ENCODE measurements at places on chromosomes 6 and 20. TPM values are rescaled to one million over a fixed set of nuclear protein-coding genes. Genes with fewer than 3 reads are reported as not detected.

GRCh38 chr6:142008016-142008735 is 124.5 kb upstream of the GJE1 start:
- no peaks in the 10 kb centered on the region for H3K36me3 ChIP-seq
- H3K4me1 ChIP-seq = no peaks in the 10 kb centered on the region
- no peaks in the 10 kb centered on the region for H3K27me3 ChIP-seq
- no peak for DNase-seq

METTL24 gene
- 0.24 TPM for total RNA-seq

OR2H2 gene
- not detected for total RNA-seq

DNA sequence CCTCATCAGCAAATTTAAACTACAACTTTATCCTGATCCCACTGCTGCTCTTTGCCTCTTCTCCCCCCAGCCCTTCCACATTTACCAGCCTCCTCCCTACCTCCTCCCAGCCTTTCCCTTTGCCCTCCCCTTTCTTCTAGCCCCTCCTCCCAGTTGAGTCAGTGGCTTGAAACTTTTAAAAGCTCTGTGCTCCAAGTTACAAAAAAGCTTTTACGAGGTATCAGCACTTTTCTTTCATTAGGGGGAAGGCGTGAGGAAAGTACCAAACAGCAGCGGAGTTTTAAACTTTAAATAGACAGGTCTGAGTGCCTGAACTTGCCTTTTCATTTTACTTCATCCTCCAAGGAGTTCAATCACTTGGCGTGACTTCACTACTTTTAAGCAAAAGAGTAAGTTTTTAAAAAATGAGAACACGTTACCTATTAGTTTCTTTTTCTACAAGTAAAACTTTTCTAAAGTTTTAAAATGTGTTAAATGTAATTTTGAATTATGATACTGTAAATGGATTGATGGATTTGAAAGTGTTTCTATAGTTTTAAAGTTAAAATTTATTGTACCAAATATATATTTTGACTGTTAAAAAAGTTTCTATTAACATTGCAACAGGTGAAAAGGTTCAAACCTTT is at the start of gene GJA1:
Gene GJA1, plus strand, starts transcription at position 203 of the 626 bp plus-strand sequence. CDS start 11,202 bp downstream, outside the sequence.
- peaks cover 12% of the 10 kb centered on the region for H3K4me1 ChIP-seq
- H3K4me3 ChIP-seq = no peak within 1 kb of the TSS
- H3K36me3 ChIP-seq = no peaks in the 10 kb centered on the region
- H3K27ac ChIP-seq = no peak within 1 kb of the TSS
- peaks cover 17% of the 10 kb centered on the region for H3K27me3 ChIP-seq

DNA sequence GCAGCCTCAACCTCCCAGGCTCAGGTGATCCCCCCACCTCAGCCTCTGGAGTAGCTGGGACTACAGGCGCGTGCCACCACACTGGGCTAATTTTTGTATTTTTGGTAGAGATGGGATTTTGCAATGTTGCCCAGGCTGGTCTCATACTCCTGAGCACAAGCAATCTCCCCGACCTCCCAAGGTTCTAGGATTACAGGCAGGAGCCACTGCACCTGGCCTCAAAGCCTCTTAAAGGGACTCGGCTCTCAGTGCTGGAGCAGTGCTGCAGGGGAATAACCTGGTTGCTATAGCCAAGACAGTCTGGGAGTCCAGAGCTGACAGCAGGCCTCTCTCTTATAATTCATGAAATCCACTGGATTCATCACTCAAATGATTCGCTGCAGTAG is 17.0 kb downstream of the GHRH start:
- DNase-seq = no peak
- no peak overlapping the region for H3K27ac ChIP-seq
- no peak overlapping the region for H3K4me3 ChIP-seq
- H3K36me3 ChIP-seq = peaks cover 42% of the 10 kb centered on the region
- H3K4me1 ChIP-seq = no peaks in the 10 kb centered on the region
- no peaks in the 10 kb centered on the region for H3K27me3 ChIP-seq

MATN4 gene
- not detected for total RNA-seq

POLH gene
- total RNA-seq = 7.8 TPM

- no peak overlapping the region for H3K4me3 ChIP-seq
- no peak overlapping the region for H3K27ac ChIP-seq
- no peak for DNase-seq
- peaks cover 47% of the 10 kb centered on the region for H3K4me1 ChIP-seq
Measured at GRCh38 chr6:33078919-33079521, 3.2 kb downstream of the HLA-DPB1 start.

GRCh38 chr6:35016502-35017321 is 124.4 kb downstream of the TCP11 start:
- H3K27ac ChIP-seq = no peak overlapping the region
- no peak for DNase-seq
- no peak overlapping the region for H3K4me3 ChIP-seq
- peaks cover 19% of the 10 kb centered on the region for H3K36me3 ChIP-seq
- no peaks in the 10 kb centered on the region for H3K4me1 ChIP-seq
- H3K27me3 ChIP-seq = no peaks in the 10 kb centered on the region

DNA sequence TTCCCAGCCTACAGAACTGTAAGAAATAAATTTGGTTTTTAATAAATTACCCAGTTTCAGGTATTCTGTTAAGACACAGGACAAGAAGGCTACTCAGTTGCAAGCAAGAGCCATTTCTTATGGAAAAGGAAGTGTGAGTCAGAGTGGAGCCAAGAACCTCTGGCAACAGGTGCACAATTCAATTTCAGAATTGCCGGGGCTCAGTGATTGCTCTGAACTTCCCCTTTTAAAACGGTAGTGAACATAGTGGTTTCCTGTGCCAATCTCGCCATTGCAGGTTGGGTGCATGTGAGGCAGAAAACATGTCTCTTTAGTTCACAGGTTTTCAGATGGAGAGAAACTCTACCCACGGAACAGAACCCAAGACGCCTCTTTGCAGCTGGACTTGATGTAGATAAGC is 16.4 kb downstream of the PIGT start:
- peak; percentile 40 for DNase-seq
- H3K27ac ChIP-seq = peak overlapping the region; percentile 58
- peaks cover 26% of the 10 kb centered on the region for H3K4me1 ChIP-seq
- H3K36me3 ChIP-seq = peaks cover 3% of the 10 kb centered on the region
- no peak overlapping the region for H3K4me3 ChIP-seq

GRCh38 chr20:41177636-41178035 is 40.3 kb downstream of the PLCG1 start:
- H3K4me1 ChIP-seq = no peaks in the 10 kb centered on the region
- no peak overlapping the region for H3K4me3 ChIP-seq
- H3K27me3 ChIP-seq = no peaks in the 10 kb centered on the region

- no peak for DNase-seq
- H3K27me3 ChIP-seq = no peaks in the 10 kb centered on the region
- H3K4me1 ChIP-seq = no peaks in the 10 kb centered on the region
- H3K4me3 ChIP-seq = no peak overlapping the region
- no peaks in the 10 kb centered on the region for H3K36me3 ChIP-seq
- no peak overlapping the region for H3K27ac ChIP-seq
Measured at GRCh38 chr20:21259346-21259745, 43.8 kb upstream of the XRN2 start.

DNA sequence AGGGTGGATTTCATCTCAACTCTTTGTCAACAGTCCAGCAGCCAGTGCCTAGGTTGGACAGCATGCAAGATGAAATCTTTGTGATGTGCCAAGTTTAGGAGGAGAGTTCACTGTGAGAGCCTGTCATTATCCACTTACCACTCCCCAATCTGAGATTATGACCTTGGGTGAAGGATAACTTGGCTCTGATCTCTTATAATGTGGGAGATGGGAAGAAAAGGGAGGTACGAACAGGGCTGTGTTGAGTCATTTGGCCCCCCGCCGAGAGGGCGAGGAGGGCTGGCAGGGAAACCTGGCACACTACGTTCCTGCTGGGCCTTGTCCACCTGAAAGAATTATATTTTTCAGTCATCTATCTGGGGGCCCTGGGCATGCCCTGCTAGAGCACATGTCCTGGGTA is 35.8 kb downstream of the LAMA4 start:
- no peak overlapping the region for H3K4me3 ChIP-seq
- no peaks in the 10 kb centered on the region for H3K4me1 ChIP-seq
- no peaks in the 10 kb centered on the region for H3K36me3 ChIP-seq
- no peak overlapping the region for H3K27ac ChIP-seq
- no peak for DNase-seq

DNA sequence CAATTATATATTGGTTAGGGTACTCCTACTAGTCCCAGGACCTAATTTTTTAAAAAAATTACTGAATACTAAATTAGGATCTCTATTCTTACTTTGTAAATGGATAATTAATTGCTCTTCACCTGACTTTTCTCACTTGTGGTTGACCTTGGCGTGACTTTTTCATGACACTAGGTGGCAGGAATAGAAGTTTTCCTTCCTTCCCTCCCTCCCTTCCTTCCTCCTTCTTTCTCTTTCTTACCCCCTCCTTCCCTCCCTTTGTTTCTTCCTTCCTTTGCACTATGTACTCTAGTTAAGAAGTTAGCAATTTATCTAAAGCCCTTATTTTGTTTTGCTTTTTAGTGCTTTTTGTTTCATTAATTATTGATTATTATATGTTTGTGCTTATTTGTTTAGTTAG is 20.4 kb upstream of the HBS1L start:
- no peaks in the 10 kb centered on the region for H3K4me1 ChIP-seq
- H3K36me3 ChIP-seq = no peaks in the 10 kb centered on the region
- no peak for DNase-seq
- no peaks in the 10 kb centered on the region for H3K27me3 ChIP-seq

GRCh38 chr6:11277275-11278206 is 45.1 kb upstream of the NEDD9 start:
- H3K4me1 ChIP-seq = peaks cover 18% of the 10 kb centered on the region
- no peak for DNase-seq
- no peaks in the 10 kb centered on the region for H3K27me3 ChIP-seq

DNA sequence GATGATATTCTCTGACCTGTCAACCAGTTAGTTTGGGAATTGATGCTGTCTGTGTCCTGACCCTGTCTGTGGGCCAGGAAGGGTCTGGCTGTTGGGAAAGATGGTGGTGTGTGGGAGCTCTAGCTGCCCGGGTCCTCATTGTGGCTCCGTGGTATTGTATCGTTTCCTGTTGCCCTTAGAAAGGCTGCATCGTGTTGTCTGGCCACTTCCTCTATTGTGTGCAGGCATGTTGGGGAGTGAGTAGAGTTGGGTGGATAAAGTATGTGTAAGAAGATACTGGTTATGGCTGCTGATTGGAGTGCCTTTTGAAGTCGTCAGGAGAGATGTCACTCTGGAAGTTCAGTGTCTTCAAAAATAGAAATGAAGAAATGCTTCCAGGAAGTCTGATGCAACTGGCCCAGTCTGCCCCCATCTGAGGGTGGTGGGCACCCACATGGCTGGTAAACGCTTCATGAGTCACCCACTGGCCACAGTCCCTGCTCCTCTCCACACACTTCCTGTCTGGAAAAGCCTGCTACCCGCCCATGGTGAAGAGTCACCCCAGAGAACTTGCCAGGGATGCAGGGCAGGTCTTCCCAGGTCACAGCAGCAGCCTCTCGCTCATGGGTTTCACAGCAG is 27.9 kb downstream of the PPARD start:
- H3K36me3 ChIP-seq = no peaks in the 10 kb centered on the region
- peak; percentile 42 for DNase-seq
- no peak overlapping the region for H3K4me3 ChIP-seq
- H3K27me3 ChIP-seq = no peaks in the 10 kb centered on the region

GRCh38 chr6:29490552-29490951 is 2.8 kb upstream of the MAS1L start:
- no peak overlapping the region for H3K27ac ChIP-seq
- no peak overlapping the region for H3K4me3 ChIP-seq

TRIM26 gene
- 71.6 TPM for total RNA-seq

LY6G5C gene
- total RNA-seq = 2.7 TPM

GRCh38 chr20:14832630-14833029 is 495.2 kb upstream of the FLRT3 start:
- no peak for DNase-seq
- H3K27ac ChIP-seq = no peak overlapping the region
- no peak overlapping the region for H3K4me3 ChIP-seq

GRCh38 chr20:49644980-49645565 is 68.6 kb downstream of the B4GALT5 start:
- peaks cover 11% of the 10 kb centered on the region for H3K4me1 ChIP-seq
- no peaks in the 10 kb centered on the region for H3K27me3 ChIP-seq
- no peak overlapping the region for H3K27ac ChIP-seq
- DNase-seq = no peak

DNA sequence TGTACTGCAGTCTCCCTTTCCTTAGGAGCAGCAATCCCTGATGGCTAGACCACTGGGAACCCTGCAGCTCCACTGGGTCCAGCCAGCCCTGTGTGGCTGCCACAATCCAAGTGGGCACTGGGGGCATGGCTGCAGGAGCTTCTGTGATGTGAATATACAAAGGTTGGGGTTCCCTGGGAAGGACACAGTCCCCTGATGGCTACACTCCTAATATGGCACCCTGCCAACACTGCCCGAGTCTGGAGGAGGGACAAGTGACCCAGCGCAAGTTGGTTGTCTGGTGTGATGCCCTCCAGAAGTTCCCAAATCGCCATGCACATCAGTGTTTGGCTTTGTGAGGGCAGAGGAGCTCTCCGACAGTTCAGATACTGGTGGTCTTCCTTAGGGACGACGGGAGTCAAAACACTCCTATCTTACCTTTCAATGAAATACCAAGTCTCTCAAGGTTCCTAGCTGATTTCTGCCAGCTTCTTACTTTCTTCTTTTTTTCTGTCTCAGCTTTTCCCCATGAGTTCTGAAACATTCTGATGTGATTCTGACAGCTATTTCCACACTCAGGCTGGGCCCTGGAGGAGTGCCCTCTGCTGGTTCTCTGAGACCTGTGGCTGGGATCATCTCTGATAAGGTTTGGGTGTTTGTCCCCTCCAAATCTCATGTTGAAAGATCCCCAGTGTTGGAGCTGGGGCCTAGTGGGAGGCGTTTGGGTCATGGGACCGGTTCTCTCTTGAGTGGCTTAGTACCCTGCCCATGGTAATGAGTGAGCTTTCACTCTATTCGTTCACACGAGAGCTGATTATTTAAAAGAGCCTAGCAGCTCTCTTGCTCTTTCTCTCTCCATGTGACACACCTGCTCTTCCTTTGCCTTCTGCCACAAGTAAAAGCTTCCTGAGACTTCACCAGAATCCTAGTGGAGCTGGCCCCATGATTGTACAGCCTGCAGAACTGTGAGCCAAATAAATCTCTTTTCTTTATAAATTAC is 15.5 kb upstream of the ZFP57 start:
- H3K27me3 ChIP-seq = no peaks in the 10 kb centered on the region
- no peak overlapping the region for H3K4me3 ChIP-seq
- no peak overlapping the region for H3K27ac ChIP-seq
- no peaks in the 10 kb centered on the region for H3K36me3 ChIP-seq

TBC1D22B gene
- total RNA-seq = 12.1 TPM

GRCh38 chr6:166167801-166168615 is at the start of gene TBXT:
Gene TBXT (minus strand): TSS chr6:166167851. CDS start chr6:166167591, 260 bp downstream.
- H3K4me3 ChIP-seq = peak within 1 kb of the TSS; percentile 20
- no peaks in the 10 kb centered on the region for H3K36me3 ChIP-seq
- H3K27me3 ChIP-seq = peaks cover 31% of the 10 kb centered on the region
- H3K4me1 ChIP-seq = peaks cover 25% of the 10 kb centered on the region

CST5 gene
- not detected for total RNA-seq

DNA sequence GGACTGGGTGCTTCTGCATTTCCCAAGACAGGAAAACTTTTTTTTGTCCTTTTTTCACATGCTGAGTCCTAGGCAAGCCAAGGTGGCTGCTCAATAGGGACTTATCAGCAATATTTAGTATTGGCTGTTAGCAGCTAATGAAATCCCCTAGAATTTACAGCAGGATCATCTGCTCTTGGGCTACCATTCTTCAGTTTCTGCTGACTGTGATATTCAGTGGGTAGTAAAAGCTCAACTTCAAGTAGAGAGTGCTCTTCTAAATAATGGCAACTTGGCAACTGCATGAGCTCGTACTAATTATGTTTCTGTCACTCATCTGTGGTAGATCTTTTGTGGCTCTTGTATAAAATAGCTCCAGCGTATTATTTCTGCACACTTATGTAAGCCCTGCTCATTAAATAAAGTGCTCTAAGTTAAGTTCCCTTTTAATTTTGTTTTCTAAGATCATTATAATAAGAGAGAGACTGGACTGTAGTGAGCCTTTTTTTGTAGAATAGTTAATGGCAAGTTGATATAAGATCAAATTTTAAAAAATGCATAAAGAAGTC is 110.3 kb downstream of the SLC35F1 start:
- no peaks in the 10 kb centered on the region for H3K4me1 ChIP-seq
- H3K27ac ChIP-seq = no peak overlapping the region
- no peaks in the 10 kb centered on the region for H3K36me3 ChIP-seq
- no peak for DNase-seq
